ENCODE measurements at places on chromosomes 5 and 9.

GRCh38 chr5:41181691-41182564 lies 31.4 kb downstream of the C6 start:
- no peak for DNase-seq

GRCh38 chr9:98989036-98990000 lies 45.6 kb downstream of the COL15A1 start:
- no peak for DNase-seq

DNA sequence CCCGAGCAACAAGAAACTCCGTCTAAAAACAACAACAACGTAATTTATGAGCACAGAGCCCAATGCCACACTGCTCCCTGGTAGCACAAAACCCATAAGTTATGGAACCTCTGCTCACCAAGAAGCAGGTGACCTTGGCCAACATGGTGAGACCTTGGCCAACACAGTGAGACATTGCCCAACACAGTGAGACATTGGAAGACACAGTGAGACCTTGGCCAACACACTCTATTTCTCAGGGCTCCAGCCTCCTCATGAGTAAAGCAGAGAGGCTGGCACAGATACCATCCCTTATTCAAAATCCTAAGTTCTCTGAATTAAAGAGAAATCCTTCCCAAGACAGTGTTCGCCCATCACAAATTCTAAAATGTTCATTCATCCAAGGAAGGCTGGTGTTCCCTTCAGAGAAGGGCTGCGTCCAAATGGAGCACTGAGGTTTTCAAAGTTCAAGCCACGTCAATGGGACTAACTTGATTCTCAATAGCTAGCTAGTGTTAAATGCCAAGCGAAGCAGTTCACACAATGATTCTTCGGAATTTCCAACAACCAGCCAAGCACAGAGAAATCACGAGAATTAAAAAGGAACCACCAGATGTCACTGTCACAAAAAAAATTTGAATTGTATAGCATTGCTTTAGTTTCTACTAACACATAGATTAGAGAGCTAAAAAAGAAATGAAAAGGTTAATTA lies 29.5 kb downstream of the TTC39B start:
- no peak for DNase-seq

GRCh38 chr5:51821697-51822096 lies 438.4 kb downstream of the ISL1 start:
- no peak for DNase-seq

DNA sequence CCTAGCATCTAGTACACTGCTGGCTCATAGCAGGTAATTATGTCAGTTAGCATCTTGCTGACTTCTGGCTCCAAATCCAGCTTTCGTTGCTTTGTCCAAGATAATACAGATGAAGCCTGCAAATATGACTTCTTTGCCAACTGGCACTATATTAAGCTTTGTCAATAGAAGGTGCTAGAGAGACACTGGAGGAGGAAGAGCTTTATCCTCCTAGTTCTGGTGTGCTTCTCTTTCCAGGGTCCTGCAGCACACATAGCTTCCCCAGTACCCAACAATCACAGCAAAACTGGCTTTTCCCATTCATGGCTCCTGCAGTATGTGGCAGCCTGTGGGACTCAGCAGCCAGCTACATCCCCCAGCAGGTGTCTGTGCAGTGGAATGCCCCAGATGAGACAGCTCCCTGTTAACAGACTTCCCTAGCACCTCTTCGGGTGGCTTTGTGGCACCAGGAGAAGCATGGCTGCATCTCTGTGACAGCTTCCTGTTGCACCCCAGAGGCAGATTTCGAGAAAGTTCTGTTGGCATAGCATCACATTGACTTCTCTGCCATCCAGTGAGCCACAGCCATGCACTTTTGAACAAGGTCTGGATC lies 147.8 kb downstream of the OXCT1 start:
- no peak for DNase-seq

- no peak for DNase-seq
These were observed 90.4 kb upstream of the PUM3 start for GRCh38 chr9:2934241-2934650.

DNA sequence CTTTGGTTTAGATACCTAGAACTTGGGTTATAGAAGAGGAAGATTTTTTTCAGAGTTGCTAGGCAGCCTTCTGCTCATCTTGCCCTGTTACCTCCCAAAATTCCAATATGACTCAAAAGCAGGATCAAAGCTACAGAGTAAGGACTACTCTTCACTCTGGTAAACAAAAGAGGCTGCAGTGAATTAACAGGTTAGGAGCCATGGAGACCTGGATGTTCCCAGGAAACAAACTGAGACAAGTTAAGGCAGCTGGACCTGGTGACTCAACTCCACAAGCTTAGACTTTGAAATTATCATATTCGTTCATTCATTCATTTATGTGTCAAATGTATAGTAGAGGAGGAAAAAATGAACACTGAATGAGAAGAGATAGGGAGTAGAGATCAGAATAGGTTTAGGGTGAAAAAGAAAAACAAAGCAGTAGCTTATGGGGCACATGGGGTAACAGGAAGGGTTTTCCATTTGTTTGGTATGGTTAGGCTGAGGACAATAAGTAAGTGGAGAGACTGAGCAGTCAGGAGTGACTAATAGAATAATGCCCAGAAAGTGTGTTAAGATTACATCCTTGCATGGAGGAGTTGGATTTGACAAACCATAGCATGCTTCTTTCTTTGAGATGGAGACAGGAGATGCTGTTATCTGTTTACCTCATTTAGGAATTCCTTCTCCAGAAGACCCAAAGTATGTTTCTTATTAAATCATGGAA lies 464.0 kb upstream of the ZNF608 start:
- DNase-seq, result no peak

DNA sequence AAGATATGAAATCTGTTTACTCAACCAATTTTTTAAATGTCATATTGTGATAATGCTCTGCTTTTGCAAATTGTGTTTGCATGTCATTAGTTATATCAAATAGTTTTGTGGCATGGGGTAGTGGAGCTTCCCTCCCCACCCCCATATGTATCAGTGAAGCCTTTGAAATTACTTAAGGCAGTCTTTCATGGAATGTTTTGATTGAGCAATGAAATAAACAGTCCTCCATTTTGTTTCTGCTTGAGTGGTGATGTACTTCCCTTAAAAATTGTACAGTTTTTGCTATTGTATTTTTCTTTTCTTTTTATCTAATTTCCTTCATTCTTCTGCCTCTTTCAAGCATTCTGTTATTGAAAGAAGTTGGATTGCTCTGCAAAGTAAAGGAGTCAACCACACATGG lies 3.5 kb downstream of the SOWAHA start:
- DNase-seq, result no peak

- DNase-seq, result no peak
These were observed 125.0 kb downstream of the EPB41L4A start for GRCh38 chr5:112294126-112294525.

- DNase-seq, result peak; percentile 61
These were observed 12.0 kb upstream of the TOR2A start for GRCh38 chr9:127746959-127747569.

DNA sequence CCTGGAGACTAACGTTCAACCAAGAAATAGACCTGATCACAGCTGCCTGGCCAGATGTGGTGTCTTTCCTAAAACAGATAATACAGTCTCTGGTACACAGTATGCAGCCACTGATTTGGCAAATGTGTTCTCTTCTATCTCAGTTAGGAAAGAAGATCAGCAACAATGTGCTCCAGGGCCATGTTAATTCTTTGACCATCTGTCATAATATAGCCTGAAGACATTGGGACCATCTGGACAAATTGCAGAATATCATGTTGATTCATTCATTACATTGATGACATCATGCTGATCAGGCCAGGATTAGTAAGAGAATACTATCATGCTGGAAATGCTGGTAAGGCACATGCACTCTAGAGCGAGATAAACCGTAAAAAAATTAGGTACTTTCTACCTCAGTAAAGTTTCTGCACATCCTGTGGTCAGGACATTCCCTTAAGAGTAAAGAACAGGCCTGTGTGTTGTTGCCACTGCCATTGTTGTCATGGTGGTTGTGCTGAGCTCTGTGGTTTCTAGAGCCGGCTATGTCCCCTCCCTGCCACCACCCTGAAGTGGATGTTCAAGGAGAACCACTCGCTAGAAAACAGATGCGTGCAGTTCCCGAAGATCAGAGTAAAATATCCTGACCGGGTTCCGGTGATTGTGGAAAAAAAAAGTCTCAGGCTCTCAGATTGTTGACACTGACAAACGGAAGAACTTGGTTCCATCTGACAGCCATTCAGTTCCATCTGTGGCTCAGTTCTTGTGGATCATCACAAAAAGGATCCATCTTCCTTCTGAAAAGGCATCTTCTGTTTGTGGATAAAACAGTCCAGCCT lies 6.4 kb upstream of the JMY start:
- DNase-seq, result no peak

- no peak for DNase-seq
These were observed 186.3 kb downstream of the RGS3 start for GRCh38 chr9:113649855-113650206.

- no peak for DNase-seq
These were observed 677.3 kb downstream of the PRELID2 start for GRCh38 chr5:145157841-145158240.

DNA sequence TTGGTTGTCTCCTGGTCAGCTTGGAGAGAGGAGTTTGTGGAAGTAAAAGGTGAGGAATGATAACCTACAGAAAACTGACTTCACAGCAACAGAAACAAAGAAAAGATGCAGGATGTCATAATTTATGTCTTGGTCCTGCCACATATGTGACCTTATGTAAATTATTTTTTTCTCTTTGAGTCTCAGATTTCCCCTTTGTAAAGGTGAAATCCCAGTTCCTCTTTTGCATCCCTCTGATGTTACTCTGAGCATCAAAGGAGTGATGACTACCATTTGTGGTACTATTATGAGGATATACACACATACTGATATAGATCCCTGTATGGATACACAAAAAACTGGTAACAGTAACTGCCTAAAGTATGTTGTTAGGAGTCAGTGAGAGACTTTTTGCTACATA lies 1.4 kb upstream of the THG1L start:
- no peak for DNase-seq

GRCh38 chr5:129853588-129853987 lies 50.7 kb upstream of the CHSY3 start:
- no peak for DNase-seq

DNA sequence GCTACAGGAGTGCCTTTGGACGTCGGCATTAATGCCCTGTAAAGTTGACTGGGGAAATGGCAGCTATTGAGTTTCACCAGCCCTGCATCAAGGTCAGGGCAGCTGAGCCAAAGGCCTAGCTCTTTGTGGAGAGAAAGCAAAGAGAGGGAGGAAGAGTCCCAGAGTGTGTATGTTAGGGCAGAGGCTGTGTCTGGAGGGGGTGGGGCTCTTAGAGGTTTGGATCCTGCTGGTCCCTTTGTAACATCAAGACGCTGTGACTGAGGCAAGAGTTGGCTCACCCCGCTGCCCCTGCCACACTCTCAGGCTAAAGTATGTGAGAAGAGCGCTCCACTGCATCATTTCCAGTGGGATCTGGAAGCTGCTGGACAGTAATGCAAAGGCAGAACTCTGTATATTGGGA lies 34.3 kb downstream of the TMOD1 start:
- DNase-seq, result no peak

DNA sequence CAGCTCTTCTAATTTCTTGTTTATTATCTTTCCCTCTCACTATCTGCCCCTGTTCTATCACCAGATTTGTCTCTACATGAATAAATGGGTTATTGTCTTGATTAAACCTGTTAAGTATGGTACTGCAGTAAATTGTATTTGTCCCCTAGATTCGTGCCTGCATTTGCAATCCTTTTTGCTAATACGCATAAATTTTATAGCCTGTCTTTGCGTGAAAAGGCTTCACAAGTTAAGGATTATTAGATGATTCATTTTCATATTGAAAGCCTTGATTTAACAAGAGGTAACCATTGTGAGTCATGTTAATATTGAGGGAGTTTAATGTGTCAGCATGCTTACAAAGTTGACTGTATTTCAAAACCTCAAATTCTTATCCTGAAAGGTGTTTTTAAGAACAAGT lies 204.6 kb downstream of the PCSK1 start:
- DNase-seq, result no peak

- no peak for DNase-seq
These were observed 67.4 kb upstream of the ADAMTS19 start for GRCh38 chr5:129392681-129393080.

GRCh38 chr9:131099102-131099606 lies 2.8 kb downstream of the AIF1L start:
- DNase-seq, result no peak

DNA sequence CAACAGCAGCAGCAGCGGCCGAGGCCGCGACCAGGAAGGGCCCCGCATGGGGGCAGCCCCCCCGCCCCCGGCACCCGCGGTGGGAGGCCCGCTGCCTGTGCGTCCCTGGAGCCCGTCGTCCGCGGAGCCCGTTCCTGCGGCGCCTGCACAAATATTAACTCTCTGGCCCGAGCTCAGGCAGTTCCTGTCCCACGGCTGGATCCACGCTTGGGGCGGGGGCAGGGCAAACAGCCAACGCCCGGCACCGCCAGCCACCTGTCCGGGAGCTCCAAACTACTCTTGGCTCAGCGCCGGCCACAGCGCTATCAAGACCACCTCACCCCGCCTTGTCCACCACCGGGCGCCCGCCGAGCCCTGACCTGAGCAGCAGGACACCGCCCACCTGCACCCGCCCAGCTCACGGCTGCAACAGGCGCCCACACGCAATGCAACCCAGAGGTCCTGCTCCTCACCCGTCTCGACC lies at the start of gene LRRC26:
Gene LRRC26, minus strand, starts transcription at position 156 of the 463 bp plus-strand sequence. Its CDS starts 108 bp downstream, at position 48.
- DNase-seq, result no peak

DNA sequence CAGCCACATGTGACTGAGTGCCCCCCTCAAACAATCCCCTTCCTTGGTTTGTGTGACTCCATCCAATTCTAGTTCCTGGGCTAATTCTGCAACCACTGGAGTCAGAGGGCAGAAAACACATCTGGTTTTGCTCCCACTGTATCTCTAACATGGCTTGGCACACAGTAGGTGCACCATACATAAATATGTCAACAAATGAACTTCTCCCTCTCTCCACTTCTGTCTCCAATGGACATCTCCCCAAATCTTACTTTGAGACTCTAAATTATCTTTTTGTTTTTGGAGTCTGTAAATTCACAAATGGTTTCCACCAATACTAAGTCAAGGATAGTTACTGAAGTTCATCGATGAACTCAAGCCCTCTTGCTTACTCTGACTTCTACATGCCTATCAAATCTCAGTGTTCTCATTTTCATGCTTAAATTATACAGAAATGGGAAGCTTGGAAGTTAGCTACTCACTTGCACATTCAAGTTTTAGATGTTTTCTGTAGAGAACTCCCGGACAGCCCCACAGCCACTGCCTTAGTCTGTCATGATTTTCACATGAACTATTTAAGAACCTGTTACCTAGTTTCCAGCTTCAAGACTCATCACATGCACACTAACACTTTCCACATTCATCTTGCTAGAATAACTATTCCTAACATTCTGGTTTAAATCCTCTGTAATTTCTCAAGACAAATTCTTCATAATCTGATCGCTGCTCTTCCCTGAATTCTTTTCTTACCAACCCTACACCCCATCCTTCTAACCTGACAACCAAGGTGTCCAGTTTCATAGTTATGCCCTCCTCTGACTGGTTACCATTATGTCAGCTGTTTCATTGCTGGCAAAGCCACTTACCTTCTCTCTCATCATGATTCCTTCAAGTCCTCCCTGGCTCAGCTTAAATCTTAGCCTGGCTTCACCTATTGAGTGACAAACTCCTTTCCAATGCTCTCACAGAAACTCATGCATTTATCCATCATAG lies 6.0 kb downstream of the RPL37 start:
- DNase-seq, result no peak

- peak; percentile 41 for DNase-seq
These were observed 90.9 kb downstream of the THBS4 start for GRCh38 chr5:80125962-80126480.
